Calu3 (cell line): ENCODE measurements at places on chromosomes 6 and 20.

- DNase-seq = no peak
Observed at GRCh38 chr6:39910744-39911143, 23.5 kb downstream of the MOCS1 start.

GRCh38 chr20:48748556-48748955 is 79.2 kb downstream of the PREX1 start:
- DNase-seq = no peak

GRCh38 chr6:105536961-105537360 is 134.1 kb upstream of the PREP start:
- no peak for DNase-seq

- DNase-seq = no peak
Observed at GRCh38 chr6:109348226-109348625, 34.0 kb downstream of the CD164 start.

- DNase-seq = peak; percentile 33
Observed at GRCh38 chr20:47296950-47297349, 59.5 kb downstream of the ZMYND8 start.
